ENCODE measurements at places on chromosomes 12 and 14. TPM values are rescaled to one million over a fixed set of nuclear protein-coding genes. Genes with fewer than 3 reads are reported as not detected.

AMHR2 gene
- total RNA-seq = not detected

ASCL4 gene
- not detected for total RNA-seq

SOX5 gene
- 7.9 TPM for total RNA-seq

VRTN gene
- total RNA-seq = not detected

TWF1 gene
- total RNA-seq = 161 TPM

TXNRD1 gene
- total RNA-seq = 1,066 TPM

CCDC197 gene
- not detected for total RNA-seq

All from smooth muscle cell of trachea (primary cell).